ENCODE measurements at places on chromosomes 12 and 14.

DNA sequence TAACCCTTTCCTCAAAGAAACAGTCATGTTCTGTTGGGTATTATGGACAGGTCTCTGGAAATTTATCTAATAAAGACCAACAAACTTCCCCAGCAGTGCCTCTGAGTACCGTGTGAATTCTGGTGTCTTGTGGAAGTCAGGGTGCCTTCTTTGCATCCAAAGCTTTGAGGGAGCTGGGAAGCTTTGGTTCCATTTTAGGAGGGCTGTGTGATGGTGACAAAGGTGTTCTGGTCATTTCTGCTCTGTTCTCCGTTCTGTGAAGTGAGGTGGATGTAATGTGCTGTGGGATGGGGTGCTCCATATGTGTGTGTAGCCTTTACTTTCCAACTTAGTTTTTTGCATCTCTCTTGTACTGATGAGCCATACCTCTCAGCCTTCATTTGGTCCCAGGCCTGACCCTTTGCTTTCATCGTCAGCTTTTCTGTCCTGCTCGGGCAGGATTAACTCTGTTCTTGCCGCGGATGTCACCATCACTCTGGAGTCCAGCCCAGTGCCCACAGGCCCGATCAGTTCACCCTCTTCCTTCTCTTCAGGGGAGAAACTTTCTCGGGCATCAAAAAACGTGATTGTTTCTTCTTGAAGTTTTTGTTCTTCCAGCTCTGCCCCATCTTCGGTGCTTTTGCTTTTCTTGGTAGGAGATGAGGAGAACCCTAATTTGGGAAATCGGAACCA lies 13.2 kb downstream of the PLD4 start:
- DNase-seq = no peak

DNA sequence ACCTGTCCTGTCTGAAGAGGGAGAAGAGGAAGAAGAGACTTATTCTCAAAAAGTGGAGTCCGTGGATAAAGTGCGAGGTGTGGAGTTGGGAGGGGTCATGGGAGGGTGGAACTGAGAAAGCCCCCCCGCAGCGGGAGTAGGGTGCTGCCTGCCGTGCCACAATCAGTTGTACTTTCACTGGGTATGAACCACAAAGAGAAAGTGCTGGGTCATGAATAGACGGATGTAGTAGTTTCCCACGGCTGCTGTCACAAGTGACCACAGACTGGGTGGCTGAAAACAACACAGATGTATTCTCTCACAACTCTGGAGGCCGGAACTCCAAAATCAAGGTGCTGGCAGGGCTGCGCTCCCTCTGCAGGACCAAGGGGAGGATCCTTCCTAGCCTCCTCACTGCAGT lies 5.5 kb downstream of the DNAH10 start:
- DNase-seq = no peak

DNA sequence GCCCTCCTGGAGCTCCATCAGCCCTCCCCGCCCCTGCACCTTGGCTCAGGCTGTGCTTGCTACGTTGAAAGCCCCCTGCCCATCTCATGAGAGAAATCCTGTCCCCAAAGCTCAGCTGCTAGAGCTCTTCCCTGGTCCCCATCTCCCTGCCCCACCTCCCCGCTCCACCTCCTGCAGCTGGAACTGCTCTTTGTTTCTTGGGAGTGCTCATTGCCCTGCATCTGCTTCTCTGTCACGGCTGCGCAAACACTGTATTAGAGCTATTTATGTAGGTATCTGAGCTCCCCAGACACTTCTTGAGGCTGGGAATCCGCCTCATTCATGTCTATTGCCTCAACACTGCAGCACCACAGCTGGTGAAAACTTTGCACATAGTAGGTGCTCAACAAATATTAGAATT lies 32.8 kb upstream of the PRIMA1 start:
- DNase-seq = no peak

DNA sequence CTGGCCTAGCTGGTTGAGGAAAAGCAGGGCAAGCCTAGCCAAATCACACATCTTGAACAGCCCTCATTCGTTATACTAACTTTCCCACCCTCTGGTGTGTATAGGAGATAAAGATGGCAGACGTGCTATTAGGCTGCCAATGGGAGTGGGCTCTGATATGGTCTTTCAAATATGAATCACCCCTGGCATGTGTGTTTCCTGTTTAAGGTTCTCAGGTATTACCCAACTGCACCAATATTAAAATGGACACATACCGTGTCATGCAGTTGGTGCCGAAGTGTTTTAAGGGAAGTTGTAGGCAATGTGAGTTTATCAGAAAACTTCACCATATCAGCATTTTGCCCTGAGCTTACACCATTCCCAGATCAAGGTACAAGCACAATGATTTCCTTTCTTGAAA lies 33.4 kb downstream of the CHST11 start:
- DNase-seq = no peak

DNA sequence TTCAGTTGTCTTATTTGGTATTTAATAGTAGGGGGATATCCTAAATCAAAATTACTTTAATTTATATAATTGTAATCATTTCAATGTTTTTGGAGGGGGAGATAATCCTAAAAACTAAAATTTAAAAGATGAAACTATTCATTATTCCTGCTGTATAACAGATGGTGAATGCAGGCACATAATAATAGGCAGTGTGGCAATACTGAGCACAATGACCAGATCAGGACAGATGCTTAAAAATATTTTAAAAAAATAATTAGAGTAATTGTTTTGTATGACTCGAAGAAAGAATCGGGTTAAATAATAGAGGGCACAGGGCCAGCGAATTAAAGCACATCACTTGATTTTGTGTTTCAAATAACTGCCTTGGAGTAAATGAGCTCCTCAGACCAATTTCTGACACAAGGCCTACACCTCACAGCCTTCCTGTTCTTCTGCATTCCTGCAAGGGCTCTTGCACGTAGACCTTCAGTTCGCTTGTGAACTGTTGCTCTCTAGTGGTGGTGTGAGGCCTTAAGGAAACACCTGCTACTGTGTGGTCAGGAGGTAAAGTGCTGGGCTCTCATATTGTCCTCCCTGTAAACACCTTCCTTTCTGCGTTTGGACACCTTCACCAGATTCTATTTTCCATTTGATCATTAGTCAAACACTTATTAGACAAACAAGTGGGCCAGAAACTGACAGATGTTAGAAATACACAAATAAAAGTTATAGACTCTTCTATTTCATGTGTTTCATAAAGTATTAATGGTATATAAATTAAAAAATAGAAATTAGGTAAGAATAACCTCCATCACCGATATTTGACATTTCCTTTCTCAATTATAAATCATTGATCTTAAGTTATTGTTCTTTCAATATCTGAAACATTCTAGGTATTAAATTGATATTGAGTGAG lies 29.3 kb upstream of the KLRF1 start:
- DNase-seq = peak; percentile 61

- no peak for DNase-seq
Observed at GRCh38 chr14:104436047-104436591, 143.4 kb upstream of the C14orf180 start.

Data from kidney glomerular epithelial cell (primary cell).